ENCODE measurements at places on chromosomes 13 and 19.

DNA sequence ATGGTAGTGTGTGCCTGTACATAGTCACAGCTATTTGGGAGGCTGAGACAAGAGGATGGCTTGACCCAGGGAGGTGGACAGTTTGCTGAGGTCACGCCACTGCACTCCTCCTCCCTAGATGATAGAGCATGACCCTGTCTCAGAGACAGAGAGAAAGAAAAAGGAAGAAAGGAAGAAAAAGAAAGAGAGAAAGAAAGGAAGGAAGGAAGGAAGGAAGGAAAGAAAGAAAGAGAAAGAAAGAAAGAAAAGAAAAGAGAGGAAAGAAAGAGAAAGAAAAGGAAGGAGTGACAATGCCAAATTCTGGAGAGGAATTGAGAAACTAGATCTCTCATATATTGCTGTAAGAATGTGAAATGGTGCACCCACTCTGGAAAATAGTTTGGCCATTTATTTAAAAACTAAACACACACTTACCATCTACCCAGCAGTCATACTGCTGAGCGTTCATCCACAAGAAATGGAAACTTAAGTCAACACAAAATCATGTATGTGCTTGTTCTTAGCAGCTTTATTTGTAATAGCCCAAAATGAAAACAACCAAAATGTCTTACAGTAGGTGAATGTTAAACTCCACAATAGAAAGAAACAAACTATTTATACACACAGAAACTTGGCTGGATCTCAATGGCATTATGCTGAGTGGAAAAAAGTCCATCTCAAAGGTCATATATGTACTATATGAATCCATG is 7.5 kb downstream of the TEX101 start:
- no peak for DNase-seq

DNA sequence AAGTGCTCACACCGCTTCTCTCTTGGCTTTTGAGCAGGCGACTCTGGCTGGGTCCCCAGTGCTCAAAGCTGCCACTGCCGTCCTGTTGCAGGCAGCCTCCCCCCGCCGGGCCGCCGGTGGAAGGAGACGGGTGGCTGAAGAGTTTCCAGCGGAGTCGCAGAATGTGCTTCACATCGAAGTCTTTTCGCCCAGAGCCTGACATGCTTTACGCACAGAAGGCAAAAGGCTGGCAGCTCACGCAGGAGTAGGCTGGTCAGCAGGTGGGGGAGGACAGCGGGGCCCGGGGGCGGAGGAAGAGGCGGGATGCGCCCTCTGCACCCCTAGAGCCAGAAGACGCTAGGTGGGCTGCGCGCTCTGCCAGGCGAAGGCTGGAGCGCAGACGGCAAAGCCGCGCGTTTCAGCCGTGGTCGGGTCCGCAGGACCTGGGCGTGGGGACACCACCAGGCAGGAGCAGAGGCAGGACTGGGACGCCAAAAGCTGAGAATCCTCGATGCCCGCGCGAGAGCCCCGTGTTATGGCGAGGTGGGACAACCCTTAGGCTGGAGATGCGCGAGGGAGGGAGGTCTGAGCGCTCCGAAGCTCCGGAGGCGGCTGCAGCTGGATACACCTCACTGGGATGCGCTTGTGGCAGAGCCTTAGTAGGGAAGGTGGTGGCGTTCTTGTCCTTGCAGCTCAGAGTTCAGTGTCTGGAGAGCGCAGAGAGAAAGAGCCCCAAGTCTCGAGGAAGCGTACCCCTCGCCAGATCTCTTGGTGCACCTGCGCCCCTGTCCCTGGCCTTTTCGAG is at the start of gene ATXN8OS:
TSS of gene ATXN8OS (plus strand) at position 329 of the 784 bp plus-strand sequence.
- no peak for DNase-seq

DNA sequence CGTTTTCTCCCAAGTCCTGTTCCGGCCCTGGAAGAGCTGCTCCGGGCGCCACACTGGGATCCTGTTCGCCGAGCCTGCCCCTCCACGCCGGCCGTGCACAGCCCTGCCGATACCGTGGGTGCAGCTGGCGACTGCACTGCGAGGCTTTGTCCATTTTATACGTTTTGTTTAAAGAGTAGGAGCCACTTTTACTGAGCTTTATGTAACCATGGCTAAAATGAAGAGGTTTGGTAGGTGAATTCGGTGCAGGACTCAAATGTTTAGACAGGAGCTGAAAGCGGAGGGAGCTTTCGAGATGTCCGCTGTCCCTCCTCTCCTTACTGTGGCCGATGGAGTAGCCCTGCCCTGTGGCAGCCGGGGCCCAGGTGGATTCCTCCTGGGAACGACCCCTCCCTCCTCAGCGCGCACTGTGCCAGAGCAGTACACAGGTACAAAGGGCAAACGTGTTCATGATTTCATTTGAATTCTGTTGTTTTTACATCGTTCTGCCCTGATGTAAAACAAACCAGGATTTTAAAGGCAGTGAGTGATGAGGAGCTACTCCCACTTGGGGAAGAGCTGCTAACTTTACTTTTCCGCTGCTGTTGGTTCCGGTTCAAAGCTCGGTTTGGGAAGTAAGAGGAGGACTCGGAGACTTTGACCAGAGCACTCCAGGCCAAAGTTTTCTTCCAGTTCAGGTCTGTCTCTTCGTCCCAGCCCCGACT is 1.7 kb downstream of the COL4A2 start:
- no peak for DNase-seq

DNA sequence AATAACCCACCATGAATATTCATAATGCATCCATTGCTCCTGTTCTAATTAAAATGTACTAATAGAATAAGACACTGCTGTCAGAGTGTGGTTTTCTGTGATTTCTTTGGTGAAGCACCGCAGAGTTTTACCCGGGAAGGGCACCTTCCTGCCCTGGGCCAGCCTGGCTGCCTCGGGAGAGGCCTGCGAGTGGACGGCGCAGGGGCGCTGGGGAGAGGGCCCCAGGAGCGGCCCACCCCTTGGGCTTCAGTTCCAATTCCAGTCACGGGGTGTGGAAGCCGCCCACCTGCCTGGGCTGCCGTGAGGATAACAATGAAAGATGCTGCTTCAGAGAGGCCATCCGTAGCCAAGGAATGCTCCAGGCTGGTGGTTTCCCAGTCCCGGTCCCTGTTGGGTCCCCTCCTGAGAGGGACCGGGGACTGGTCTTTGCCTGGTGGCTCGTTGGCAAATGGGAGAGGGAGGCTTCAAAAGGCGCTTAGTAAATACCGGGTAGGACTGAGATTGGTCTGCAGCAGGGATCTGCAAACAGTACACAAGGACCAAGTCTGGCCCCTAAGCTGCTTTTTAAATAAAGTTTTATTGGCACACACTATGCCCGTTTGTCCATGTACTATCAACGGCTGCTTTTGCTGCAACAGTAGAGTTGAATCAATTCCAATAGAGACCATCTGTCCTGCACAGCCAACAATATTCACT is 18.0 kb downstream of the TCF3 start:
- DNase-seq: no peak

DNA sequence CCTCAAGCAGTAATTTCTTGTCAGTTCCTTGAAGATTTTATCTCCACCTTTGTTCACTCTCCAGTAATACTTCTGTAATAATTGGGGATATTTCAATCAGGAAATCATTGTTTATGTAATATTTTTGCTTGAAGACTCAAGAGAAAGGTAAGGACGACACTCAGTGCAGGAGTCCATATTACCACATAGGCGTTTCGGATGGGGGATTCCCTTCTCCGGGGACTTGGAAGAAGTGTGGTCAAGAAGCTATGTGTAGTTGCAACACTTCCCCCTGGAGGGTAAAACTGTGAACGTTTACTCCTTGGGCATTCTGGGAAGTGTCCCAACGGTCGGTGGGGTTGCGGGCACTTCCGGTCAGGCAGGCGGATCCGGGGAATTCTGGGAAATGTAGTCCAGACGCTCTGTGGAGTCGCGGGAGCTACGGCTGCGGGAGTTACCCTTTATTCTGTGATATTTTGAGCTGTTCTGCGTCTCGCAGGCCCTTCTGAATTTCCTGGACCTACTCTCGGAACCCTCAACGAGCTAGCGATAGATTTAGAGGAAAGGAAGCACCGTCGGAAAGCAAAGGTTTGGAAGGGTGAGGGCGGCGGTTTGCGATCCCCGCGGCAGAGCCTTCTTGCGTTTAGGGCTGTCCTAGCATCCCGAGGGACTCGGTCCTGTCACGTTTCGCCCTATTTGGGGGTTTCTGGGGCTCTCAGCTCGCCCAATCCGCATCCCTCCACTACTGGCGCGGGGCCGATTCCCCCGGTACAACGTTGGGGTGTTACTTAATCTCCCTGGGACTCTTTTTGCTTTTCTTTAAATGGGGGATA is at the start of gene ZNF221:
TSS of gene ZNF221 (plus strand) at position 395 of the 812 bp plus-strand sequence. CDS start 11,499 bp downstream, outside the sequence.
- peak; percentile 56 for DNase-seq

Measured in activated CD4-positive, alpha-beta T cell treated with anti-CD3 and anti-CD28 coated beads, Interleukin-2, amount 50 U/mL, for 24 hours (primary cell).